Subcutaneous adipose tissue (tissue), 4 donors: ENCODE measurements at places on chromosomes 7 and 10. TPM values are rescaled to one million over a fixed set of nuclear protein-coding genes. Genes with fewer than 3 reads are reported as not detected.

Gene HYAL4
- not detected for total RNA-seq

Gene GIMAP1
- total RNA-seq, result 21.9 TPM

Gene TMEM60
- 20.5 TPM for total RNA-seq

Gene NPSR1
- not detected for total RNA-seq

Gene CDHR3
- total RNA-seq, result 9.0 TPM
